ENCODE measurements at places on chromosomes 12 and 14. TPM values are rescaled to one million over a fixed set of nuclear protein-coding genes. Genes with fewer than 3 reads are reported as not detected.

CLEC4D gene
- not detected for polyA plus RNA-seq

GRCh38 chr12:53454707-53455106 lies 2.8 kb downstream of the PCBP2 start:
- DNase-seq = no peak

GRCh38 chr12:116538076-116538591 lies 21.0 kb upstream of the MAP1LC3B2 start:
- DNase-seq = no peak

GRCh38 chr14:27320261-27320660 lies 722.4 kb upstream of the NOVA1 start:
- no peak for DNase-seq

DNA sequence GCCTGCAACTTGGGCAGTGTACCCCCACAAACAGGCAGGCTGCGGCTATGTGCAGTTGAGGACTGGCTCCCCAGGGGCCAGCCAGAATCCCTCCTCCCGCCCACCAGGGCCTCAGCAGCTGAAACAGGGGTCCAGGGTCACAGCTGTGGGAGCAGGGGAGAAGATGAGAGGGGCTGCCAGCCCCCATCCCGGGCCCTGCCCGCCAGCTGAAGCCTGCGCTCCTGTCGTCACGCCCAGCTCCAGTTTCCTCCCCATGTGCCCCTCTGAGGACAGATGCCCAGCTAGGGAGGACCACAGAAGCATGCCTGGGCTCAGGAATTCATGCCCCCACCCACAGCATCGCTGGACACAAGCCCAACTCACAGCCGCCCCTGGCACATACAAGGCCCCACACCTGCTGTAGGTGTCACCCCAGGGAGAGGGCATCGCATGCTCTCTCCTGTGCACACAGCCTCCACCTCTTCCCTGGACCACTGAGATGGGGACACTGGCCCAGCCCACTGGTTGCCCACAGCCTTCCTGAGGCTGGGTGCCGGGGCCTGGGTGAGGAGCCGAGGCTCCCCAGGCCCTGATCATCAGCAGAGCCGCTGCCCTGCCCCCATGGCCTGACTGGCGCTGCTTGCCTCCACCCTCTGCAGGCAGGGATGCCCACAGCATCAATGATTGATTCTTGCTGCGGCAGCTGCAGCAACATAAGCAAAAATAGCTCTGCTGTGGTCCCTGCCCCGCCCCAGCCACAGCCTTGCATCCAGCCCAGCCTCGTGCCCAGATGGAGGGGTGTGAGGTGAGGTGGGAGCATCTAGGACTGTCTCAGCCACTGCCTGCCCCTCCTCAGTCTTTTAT lies 3.7 kb upstream of the CLBA1 start:
- no peak for DNase-seq

DNA sequence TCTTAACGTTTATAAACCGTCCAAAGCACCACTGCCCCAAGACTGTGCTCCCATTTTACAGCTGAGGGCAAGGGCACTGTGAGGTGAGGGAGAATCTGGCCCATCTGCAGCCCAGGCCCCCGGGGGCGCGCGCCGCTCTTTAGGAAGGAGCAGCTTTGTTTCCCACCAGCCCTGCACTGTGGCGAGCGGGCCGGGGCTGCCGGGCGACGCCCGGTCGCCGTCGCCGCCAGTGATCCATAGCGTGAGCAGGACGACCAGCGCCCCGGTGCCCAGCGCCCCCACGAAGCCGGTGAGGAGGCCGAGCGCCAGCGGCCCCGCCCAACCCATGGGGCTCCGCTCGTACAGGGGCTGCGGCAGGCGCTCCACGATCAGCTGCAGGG lies 34.6 kb downstream of the FIGNL2 start:
- DNase-seq = no peak

All from immature natural killer cell (primary cell).